Left lung (tissue), 14 donors: ENCODE measurements at places on chromosomes 1 and 21. TPM values are rescaled to one million over a fixed set of nuclear protein-coding genes. Genes with fewer than 3 reads are reported as not detected.

- DNase-seq, result no peak
Measured at GRCh38 chr1:26496861-26497260, 24.6 kb downstream of the HMGN2 start.

- DNase-seq, result peak; percentile 58
Measured at GRCh38 chr21:29329406-29329805, 30.7 kb downstream of the BACH1 start.

DNA sequence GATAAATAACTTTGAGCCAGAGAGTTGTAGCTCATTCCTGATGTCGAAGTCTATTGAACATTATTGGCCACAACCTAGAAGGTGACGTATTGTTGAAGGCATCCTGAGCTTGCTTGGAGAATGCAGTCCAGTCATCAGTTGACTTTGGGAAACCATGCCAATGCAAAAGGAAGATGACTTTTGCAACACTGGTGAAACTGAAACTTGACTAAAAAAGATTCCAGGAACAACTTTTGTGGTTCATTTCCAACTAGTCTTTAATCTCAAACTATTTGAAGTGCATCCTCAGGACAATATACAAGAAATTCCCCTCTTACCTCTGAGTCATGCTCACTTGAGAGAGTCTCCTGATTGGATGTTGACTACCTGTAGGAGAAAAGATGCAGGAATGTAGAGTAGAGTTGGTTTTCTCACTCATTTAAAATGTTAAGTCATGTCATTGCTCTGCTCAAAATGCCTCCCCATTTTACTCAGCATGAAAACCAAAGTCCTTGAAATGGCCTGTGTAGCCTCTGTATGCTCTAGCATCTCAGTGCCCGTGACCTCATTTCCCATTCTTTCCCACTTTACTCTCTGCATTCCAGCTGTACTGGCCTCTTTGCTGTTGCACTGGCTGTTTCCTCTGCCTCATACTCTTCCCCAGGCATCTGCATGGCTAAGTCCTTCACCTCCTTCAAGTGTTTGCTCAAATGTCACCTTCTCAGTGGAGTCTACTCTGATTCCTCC lies 24.4 kb upstream of the LEPR start:
- DNase-seq, result no peak

DNA sequence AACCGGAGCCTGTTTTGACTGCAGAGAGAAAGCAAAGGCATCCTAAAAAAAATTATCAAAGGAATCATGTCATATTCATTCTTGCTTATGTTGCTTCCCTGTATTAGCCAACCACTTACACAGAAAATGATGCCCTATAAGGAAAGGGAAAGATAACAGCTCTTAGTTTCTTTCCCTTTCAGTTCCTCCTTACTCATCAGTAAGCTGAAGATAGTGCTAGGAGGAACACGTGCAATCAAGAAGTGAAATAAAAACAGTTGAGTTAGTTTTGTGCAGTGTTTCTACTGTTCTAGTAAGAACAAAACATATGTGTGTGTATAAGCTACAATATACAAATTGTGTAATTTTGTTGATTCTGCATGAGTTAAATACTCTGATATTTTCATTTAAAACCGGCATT lies 45.3 kb upstream of the MTF2 start:
- no peak for DNase-seq

MAP3K7CL gene
- total RNA-seq, result 7.7 TPM
